ENCODE measurements at places on chromosomes 6 and 20.

DNA sequence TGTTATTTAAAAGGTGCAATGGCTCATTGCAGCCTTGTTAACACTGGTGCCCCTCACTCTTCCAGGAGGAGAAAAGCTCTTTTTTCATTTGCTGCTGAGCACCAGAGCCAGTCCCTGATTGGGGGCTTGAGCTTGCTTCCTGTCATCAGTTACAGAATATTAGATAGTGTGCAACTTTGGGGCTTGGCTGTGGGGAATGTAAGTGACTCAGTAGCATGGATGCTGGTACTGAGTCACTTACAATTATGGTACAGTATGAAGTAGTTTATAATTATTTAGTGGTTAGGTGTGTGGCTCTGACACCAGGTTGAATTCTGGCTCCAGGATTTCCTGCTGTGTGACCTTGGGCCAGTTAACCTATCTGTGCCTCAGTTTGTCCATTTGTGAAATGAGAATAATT lies 37.6 kb downstream of the ANKS1A start:
- no peak for DNase-seq

GRCh38 chr20:62636446-62636845 lies 5.9 kb upstream of the SLCO4A1 start:
- DNase-seq, result peak; percentile 6

DNA sequence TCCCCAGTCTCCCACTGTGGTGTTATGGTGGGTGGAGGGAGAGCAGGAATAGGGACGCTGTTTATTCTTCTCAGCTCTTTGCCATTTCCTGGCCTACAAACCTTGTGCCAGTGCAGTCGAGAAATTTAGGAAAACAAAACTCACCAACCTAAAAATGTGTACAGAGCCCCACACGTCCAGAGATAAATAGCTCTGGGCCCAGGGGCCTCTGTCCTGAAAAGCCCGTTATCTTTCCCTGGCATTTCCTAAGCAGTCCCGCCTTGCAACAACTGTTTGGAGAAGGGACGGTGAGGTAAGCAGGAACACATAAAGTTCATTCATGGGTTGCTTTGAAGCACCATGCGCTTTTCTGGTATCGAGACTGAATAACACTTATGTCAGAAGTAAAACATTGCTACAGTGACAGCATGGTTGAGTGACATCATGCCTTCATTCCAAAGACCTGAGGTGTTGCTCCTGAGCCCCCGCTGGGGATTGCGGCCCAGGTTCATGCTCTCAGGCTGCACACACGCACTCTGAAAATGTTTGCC lies 80.1 kb upstream of the NXT1 start:
- DNase-seq, result no peak

DNA sequence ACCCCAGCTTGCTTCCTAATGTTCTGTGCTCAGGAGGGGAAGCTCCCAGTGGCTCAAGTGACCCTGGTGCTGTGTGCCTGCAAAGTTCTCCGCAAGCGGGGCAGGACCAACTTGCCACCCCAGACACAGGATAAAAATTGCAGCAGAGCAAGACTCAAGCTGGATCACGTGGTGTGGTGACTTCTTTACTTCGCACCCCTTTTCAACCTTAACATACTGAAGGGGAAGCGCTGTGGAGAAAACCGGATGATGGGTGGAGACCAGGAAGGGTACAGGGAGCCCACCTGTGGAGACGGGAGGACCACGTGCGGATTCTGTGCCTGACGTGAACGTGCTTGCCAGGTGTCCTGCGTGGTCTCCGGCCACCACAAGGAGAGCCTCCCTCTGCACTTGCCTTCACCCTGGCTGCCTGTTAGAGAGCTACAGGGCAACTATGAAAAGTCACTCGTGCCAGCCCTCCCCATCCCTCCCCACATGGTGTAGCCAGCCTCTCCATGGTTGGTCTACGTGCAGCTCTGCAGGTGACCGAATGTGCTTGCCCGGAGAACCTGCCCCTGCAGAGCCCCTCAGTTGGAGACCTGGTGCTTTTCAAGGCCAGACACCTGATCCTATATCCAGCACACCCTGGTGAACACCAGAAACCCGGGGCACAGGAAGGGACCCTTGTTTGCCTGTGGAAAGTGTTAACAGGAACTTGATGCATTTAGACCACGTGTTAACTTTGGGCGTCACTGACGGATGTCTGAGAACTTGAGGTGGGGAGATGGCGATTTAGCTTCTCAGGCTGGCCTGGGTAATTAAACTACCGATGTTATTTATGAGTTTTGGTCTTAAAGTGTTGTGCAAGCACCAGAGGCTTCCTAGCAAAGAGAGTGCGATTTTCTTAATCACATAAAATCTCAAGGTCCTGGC lies 23.9 kb upstream of the DACT2 start:
- DNase-seq, result no peak

All from activated naive CD4-positive, alpha-beta T cell (primary cell).